ENCODE measurements at places on chromosomes 1 and 21.

- no peak for DNase-seq
Observed at GRCh38 chr1:111509997-111510375, 6.6 kb upstream of the ADORA3 start.

GRCh38 chr1:185432948-185433347 lies 115.9 kb upstream of the IVNS1ABP start:
- DNase-seq = no peak

- no peak for DNase-seq
Observed at GRCh38 chr1:184866586-184866985, 107.7 kb downstream of the NIBAN1 start.

- no peak for DNase-seq
Observed at GRCh38 chr1:93811326-93812065, 67.5 kb downstream of the DNTTIP2 start.
